ENCODE measurements at places on chromosomes 2 and 18.

DNA sequence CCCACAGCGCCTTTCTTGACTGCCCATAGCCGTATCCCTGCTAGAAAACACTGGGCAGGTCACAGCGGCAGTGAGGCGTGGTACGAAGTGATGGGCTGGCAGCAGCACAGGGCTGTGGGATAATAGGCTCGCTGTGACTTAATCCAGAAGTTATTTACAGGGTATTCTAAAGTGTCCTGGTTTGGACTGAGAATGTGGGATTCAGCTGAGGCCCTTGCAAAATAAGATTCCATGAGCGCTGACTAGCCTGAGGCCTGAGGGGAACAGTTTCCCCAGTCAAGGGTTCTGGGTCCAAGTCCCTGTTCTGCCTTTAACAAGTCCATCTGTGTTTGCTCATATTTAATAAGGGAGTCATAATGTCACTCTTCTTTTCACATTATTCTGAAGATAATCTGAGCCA, 34.6 kb downstream of the SETBP1 start:
- DNase-seq = no peak

GRCh38 chr18:58549814-58550339, 79.0 kb downstream of the ALPK2 start:
- DNase-seq = no peak

GRCh38 chr18:62186499-62186773, 420 bp downstream of the PIGN start:
- no peak for DNase-seq

GRCh38 chr18:6757931-6758330, 28.4 kb downstream of the ARHGAP28 start:
- DNase-seq = no peak

DNA sequence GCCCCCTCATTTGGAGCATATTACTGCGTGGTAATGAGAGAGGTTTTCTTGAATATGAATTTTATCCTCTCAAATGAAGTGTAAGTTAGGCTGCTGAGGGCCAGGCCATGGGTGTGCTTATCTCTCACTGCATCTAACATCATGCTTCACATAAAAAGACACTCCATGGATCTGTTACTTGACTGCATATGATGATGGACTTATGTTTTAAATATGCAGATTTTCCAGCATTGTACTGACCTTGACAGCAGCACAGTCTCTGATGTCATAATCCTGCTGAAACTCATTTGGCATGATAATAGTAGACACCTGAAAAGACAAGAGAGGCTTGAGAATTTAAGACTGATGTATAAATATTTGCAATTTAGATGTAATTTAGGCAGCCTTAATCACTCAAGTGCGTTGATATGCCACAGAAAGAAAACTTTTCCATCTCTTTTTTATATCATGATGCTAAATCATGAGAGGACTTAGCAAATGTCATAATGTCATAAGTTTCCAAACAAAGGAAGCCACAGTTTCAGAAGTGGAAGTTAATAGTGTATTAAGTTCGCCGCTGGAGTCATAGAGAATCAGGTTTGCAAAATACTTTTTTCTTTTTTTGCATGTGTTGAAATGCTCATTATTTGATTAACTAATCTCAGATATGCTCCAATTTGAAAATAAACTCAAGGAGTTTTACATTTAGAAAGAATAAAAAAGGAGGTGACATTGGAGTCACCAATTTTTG, 62.7 kb upstream of the CD302 start:
- no peak for DNase-seq

DNA sequence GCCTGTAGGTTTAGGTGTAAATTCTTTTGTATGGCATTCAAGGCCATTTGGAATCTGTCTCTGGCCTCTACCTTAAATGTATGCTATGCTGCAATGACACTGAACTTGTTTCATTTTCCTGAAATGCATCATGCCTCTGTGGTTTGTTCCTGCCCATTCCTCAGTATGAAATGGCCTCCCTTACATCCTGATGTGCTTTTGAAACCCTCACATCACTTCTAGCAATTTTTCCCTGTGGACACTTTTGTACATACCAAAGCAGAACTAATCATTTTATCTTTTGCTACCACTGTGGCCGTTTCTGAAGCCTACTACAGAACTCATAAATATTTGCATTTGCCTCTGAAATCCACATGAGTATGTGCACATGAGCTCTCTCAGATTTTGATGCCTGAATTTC, 557.2 kb downstream of the ERBB4 start:
- no peak for DNase-seq

DNA sequence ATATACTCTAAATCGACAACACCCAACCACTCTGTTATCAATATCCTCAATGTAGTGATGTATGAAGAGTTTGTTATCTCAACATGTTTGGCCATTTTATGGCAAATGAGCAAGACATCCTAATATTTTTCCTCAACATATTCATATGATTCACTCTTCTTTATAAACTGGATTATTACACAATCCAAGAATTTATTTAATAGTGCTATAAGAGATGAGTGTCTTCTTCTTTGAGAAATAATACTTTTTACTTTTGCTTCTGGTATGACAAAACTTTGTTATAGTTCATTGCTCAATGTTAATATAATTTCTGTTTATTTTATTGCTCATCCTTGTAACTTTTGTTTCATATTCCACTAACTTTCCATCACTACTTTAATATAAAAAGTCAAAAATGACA, 44.3 kb downstream of the SCN9A start:
- DNase-seq = no peak

GRCh38 chr2:200040831-200041230, 85.4 kb downstream of the MAIP1 start:
- no peak for DNase-seq

DNA sequence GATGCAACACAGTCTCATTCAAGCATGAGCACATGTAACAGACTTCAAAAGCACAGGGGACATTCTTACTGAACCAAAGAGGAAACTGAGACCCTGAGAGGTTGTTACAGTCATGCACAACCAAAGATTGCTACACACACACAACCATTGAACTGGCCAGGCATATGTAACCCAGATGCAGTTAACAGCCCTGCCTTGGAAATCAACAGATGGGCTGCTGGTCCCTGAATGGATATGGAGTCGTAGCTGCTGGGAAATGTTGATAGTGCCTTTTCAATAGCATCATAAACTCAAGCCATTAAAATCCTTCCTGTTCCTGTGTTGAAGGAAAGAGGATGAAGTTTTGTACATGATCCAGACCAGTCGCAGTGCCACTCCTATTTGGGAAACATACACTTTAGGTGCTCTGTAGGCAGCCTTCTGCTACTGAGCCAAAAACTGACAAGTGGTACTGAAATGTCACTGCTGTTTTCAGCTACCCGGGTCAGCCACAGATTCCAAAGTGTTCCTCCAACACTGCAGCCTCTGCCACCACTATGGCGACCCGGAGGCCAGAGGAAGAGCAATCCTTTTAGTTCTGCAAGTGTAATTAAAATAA, 143.9 kb downstream of the CCBE1 start:
- DNase-seq = no peak

- DNase-seq = no peak
These were observed 6.5 kb upstream of the YWHAQ start for GRCh38 chr2:9637330-9637729.

GRCh38 chr2:195410074-195410671, 246.9 kb upstream of the SLC39A10 start:
- no peak for DNase-seq

DNA sequence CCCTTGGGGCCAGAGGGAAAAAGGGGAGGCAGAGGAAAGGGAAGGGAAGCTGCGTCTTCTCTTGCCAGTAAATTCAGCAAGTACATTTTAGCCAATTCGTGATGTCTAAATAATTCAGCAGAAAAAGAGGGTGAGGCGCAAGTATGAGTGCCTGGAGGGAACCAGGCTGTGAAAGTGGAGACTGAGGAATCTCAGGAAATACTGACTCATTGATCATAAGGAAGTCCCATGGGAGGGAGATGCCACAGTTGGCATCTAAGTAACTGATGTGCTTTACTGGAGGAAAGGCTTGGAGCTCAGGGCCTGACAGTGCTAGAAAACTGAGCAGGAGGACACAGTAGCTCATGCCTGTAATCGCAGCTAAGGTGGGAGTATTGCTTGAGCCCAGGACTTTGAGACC, 31.1 kb downstream of the KIF5C start:
- DNase-seq = no peak

GRCh38 chr18:38459131-38459994, 893.8 kb upstream of the CELF4 start:
- DNase-seq = no peak

- no peak for DNase-seq
These were observed 112.2 kb downstream of the ZNF521 start for GRCh38 chr18:25239581-25240419.

DNA sequence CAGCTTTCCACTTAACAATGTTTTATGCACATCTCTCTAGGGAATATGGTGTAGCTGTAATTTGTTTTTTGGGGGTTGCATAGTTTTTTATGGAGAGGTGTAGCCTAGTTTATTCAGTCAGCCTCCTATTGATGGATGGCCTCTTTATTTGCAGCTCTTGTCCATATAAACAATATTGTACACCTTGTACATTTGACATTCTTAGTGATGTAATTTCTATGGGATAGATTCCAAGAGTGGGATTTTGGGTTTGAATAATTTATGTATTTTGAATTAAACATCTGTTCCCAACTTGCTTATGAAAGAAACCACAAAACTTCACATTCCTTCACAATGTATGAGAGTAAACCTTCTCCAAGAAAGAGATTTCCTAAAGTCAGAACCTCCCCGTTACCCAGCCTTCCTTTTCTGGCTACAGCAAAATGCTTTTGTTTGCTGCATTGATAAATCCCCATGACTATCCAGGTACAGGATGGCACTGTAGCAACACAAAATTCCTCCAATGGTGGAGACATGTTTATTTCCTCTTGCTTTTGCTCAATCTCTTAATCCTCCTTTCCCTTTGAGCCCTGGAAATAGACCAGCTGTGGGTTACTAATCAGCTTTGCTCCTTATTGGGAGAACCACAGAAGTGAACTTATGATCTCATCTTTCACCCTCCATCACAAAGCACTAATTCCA, 58.4 kb upstream of the GALR1 start:
- no peak for DNase-seq

- no peak for DNase-seq
These were observed 145.0 kb downstream of the ZBTB7C start for GRCh38 chr18:48263914-48264902.

GRCh38 chr2:3587432-3587831, 7.5 kb upstream of the COLEC11 start:
- DNase-seq = no peak

DNA sequence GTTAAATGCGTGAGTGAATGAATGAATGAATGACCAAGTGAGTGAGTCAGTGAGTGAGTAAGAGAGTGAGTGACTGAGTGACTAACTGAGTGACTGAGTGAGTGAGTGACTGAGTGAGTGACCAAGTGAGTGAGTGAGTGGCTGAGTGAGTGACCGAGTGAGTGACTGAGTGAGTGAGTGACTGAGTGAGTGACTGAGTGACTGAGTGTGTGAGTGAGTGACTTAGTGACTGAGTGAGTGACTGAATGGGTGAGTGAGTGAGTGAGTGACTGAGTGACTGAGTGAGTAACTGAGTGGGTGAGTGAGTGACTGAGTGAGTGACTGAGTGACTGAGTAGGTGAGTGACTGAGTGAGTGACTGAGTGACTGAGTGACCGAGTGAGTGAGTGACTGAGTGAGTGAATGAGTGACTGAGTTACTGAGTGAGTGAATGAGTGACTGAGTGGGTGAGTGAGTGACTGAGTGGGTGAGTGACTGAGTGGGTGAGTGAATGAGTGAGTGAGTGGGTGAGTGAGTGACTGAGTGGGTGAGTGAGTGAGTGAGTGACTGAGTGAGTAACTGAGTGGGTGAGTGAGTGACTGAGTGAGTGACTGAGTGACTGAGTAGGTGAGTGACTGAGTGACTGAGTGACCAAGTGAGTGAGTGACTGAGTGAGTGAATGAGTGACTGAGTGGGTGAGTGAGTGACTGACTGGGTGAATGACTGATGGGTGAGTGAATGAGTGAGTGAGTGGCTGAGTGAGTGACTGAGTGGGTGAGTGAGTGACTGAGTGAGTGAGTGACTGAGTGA, 11.3 kb downstream of the MAL start:
- no peak for DNase-seq

DNA sequence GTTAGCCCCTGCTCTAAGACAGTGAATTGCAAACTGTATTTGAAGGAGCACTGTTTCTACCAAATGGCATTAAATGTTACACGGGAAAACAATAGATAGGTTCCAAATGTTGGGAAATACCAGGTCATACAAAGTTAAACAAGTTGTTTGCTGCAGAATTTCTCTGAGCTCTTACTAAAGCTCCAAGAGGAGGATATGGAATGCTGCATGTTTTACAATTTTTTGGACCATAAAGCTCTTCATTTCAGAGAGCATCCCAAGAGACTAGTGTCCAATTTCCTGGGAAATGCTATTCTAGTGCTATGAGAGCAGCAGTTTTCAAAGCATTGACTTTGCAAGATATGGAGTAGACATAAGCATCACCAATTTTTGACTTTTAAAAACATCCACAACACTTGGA, 155.6 kb upstream of the CCDC68 start:
- no peak for DNase-seq

- DNase-seq = no peak
These were observed 11.9 kb downstream of the CAPN10 start for GRCh38 chr2:240598311-240598911.

- peak; percentile 63 for DNase-seq
These were observed 12.7 kb downstream of the FAM110C start for GRCh38 chr2:33620-34019.

DNA sequence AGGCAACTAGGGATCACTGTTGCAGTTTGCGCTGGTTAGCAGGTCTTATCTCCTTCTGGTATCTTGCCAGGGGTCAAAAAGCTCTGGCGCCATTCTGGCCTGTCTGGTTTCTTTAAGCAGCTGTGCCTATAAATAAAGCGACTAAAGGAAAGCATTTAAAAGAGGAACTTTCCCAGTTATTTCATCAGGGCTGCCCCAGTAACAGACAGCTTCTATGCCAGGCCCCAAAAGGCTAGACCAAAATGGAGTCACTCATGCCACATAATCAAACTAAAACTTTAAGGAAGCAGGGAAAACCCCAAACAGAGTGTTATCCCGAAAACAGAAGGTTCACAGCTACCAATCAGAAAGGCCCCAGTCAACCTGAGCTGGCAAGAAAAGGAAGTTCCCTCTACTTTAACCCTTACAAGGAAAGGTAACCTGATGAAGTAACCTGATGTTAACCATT, 41.2 kb upstream of the HNRNPA3 start:
- no peak for DNase-seq

- DNase-seq = no peak
These were observed 171.1 kb upstream of the MC4R start for GRCh38 chr18:60543646-60544045.

DNA sequence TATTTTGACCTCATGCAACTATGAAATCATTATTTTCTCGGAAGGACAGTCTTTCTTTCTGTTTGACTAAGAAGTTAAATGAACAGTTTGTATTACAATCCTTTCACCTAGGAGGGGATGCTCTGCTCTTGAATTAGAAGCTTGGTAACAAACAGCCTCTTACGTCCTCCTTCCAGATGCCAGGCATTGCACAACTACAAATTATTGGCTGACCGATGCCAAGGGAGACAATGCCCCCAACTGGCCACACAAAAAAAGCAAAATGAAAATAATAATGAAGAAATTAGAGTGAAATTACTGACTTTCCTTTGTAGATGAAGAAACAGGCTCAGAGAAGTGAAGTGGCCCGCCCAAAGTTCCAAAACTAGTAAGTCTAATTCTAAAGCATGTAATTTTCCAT, 177.9 kb downstream of the CYRIA start:
- DNase-seq = no peak

GRCh38 chr2:134208825-134209224, 45.0 kb upstream of the MGAT5 start:
- DNase-seq = no peak
